GM10248 (cell line): ENCODE measurements at places on chromosomes 6 and 20.
A peak's percentile ranks its signal among the peaks of the same experiment; 100 is the strongest.

DNA sequence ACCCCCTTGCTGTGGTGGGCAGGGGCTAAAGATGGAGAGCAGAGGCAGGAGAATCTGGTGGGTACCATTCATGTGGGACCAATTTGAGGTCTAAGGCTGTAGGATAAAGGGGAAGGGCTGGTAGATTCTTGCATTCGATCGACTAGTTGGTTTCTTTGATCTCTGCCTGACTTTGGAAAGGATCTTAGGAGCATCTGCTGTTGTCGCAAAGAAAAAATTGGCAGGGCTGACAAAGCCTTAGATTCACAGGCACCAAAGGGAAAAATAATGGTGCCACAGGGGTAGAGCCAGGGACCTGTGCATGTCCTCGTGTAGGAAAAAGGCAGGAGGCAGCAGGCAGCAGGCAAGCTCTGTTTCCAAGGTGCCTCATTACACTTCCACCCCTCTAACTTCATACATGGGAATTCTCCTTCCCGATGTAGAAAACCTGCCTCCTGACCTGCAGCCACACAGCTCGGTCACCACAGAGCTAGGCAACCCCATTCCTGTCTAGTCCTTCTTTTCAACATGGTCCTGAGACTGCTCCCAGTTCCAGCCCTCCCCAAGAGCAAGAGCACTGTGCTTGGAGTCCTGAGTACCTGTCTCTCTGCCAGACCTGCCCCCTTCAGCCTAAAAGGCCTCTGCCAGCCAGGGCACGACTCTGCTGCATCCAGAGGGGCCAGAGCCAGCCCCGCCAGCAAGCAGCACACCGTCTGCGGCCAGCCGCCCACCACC, 71.9 kb downstream of the FGD2 start:
- DNase-seq: no peak

DNA sequence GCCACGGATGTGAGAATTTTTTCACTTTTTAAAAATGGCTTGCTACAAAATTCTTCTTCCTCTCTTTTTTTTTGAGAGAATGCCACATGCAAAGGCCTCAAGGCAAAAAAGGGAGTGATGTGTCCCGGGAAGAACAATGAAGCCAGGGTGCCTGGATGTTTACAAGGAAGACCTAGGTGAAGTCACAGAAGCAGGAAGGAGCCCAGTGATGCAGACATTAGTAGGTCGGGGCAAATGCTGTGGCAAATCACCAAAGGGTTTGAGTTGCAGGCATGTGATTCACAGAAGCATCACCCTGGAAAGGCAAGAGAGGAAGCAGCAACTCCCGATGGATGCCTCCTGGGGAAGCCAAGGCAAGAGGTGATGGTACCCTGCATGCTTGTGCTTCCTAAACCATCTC, 46.8 kb downstream of the FARS2 start:
- no peak for DNase-seq

DNA sequence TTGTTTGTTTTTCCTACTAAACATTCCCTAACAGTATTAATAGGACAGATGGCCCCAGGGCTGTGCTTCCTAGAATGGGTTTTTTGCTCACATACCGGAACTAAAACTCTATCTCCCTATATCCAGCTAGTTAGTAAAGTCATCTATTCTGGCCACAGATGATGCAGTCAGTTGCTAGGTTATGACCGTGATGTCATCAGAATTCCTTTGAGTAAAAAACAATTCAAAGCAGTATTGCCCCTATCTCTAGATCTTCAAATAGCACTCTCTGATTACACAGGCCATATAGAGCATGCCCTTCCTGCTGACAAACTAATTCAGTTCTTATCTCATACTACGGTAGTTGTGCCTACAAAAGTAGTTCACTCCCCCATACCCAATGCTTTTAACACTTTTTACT, 17.9 kb upstream of the ZNF451 start:
- DNase-seq: no peak

DNA sequence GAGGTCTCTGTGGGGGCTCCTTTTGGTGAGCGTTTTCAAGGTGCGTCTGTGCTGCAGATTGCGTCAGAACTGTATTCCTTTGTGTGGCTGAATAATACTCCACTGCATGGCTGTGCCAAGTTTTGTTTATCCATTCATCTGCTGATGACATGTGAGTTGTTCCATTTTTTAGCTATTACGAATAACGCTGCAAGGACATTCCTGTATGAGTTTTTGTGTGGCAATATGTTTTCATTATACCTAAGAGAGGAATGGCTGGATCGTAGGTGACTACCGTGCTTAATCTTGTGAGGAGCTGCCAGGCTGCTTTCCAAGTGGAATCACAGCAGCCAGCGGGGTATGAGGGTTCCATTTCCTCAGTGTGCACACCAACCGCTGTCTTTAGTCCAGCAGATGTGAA, 1.1 kb upstream of the DACT2 start:
- DNase-seq: no peak

DNA sequence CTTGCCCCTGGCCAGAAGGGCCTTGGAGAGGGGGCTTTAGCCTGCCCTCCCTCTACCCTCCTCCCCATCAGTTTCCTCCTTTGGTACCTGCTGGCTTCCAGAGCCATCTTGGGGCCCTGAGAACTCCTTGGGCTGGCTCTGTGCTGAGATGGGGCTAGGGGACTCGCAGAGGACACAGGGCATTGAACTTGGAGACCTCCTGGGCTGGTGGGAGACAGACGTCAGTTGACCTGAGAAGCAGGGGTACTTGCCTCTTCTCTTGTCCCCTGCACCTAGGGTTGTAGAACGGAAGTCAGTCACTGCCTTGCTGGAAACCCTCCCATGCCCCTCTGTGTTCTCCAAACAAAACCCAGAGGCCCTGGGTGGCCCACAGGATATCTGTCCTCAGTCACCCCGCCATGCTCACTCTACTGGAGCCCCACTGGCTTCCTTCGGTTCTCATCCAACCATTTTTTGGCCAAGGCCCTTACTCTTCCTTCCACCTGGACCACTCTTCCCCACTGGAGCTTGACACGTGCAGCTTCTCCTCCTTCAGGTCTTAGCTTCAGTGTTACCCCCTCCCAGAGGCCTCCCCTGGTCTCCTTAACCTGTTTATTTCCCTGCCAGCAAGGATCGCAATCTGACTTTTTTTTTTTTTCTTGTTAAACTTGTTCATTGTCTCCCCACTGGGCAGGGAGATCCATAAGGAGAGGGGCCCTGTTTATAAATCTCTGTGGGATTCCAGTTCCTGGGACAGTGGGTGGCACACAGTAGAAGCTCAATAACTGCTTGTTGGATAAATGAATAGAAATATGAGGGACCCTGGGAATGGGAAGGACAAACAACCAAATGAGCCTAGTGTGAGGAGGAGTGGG, 971 bp downstream of the RBCK1 start:
- no peak for DNase-seq

DNA sequence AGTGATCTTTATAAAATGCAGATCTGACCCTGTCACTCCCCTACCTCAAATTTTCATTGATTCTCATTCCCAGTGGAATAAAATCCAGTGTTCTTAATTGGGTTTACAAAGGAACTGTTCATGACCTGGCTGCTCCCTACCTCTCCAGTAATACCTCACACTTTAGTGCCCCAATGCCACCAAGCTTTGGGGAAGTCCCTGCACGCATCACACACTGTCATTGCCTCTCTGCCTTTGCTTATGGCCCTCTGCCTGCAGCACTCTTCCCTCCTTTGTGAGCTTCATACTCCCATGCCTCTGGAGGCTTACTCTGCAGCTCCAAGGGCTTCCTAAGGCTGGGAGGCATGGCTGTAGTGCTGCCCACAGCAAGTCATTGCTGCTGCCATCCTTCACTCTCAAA, 57.4 kb downstream of the TMC2 start:
- DNase-seq: no peak

- DNase-seq: peak; percentile 30
Measured at GRCh38 chr20:20680991-20681508, 31.4 kb downstream of the RALGAPA2 start.

DNA sequence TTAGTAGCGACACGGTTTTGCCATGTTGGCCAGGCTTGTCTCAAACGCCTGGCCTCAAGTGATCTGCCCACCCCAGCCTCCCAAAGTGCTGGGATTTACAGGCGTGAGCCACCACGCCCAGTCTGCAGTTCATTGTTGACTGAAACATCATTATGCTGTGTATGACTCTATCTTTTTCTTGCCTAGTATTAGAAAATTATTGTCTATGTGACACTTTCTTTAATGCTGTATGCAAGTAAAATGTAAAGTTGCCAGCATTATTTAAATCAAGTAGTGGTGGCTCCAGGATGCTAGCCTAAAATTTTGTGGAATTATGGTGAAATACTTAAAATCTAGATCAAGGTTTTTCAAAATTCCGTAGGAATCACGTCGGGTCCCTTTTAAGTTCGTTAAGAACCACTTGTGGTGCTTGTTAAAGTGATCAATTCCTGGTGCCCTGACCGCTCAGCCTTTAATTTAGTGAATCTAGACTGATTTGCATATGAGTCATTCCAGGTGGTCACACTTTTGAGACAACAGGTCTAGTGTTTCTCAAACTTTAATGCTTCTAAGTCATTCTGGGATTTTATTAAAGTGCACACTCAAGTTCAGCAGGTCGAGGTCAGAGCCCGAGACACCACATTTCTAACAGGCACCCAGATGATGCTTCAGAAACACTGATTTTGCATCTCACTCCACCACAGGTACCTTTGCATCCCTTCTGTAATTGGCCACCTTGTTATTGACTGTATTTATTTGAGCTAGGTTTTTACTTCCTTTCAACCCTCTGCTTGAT, 132.6 kb upstream of the MTHFD1L start:
- DNase-seq: peak; percentile 22

DNA sequence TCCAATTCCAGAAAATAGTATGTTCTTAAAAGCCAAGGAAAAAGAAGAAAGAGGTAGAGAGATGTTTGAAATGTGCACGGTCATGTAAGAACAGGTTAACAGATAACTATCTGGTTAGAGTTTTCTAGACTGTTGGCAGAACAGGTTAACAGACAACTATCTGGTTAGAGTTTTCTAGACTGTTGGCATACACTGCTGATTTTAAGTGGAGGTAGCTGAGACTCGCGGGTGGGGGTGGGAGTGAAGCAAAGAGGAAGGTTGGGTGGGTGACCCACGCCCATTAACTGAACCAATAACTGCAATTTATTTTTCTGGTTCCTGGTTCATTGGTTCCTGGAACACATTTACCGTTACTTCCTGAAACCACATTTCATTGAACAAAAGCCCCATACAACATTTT, 157.5 kb downstream of the ELOVL4 start:
- DNase-seq: no peak

DNA sequence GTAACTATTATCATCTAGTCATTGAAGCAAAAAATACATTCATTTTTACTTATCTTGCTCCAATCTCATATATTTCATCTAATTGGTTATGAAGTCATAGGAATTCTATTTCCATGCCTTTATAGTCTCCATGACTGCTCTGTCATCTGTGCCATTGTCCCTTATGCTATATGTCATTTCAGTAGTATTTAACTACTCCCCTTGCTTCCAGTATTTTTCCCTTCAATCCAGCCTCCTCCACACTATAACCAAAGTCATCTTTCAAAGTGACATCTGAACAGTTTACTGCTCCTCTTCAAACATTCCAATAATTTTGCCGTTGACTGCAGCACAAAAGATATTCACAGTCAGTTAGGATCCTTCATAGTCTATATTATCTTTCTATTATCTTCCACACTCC, 216.6 kb upstream of the HS3ST5 start:
- DNase-seq: no peak

DNA sequence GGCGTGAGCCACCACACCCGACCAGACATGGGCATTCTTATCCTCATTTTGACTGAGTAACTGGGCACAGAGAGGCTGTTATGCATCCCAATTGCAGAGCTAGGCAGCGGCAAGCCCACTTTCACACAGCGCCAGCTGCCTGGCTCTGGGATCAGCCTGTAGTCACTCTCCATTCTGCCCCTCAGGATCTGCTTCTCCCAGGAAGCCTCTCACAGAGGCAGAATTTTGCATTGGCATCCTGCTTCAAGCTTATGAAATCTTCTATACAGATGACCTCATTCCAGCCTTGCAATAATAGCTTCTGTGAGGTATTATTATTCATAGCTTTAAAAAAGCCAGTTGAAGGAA, 37.0 kb upstream of the IER3 start:
- DNase-seq: no peak

GRCh38 chr6:53162606-53163005, 14.0 kb upstream of the GCM1 start:
- no peak for DNase-seq

- DNase-seq: no peak
Measured at GRCh38 chr6:170205126-170205525, 85.8 kb downstream of the DLL1 start.

DNA sequence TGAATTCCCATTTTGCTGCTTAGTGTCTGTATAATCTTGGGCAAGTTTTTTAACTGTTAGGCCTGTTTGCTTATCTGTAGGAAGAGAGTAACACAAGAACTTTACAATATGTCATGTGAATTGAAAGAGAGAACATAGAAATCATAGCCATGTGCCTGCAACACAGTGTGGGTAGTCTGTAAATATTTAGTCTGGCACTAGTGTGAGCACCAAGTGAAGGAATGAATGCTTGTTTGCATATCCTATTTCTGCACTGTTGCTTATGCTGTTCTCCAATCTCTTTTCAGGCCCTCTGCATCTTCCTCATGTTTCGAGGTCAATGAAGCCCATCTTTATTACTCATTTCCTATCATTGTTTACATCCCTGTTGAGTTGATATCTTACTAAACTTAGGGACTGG, 49.2 kb downstream of the CBFA2T2 start:
- no peak for DNase-seq

DNA sequence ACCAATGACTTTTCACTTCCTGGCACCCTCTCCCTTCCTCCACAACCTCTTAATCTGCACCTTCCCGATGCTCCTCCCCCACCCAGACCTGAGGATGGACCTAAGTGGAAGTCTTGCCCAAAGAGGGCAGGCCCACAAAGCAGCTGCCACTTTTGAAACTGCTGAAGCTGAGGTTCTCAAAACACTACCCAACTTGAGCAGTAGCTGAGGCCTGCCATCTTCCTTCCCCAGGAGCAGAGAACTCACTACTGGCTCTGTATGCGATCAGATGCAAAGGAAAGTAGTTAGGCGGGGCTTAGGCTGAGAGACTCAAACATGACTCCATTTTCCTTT, 1.5 kb downstream of the HM13 start:
- DNase-seq: no peak

- DNase-seq: no peak
Measured at GRCh38 chr6:34343806-34344205, 48.7 kb downstream of the NUDT3 start.

- no peak for DNase-seq
Measured at GRCh38 chr20:17767624-17768023, 67.9 kb downstream of the BANF2 start.

GRCh38 chr6:50259903-50260302, 210.2 kb upstream of the DEFB112 start:
- no peak for DNase-seq
